ENCODE measurements at places on chromosomes 3 and 15.

GRCh38 chr15:45376967-45377608, 1.3 kb downstream of the GATM start:
- DNase-seq: no peak

DNA sequence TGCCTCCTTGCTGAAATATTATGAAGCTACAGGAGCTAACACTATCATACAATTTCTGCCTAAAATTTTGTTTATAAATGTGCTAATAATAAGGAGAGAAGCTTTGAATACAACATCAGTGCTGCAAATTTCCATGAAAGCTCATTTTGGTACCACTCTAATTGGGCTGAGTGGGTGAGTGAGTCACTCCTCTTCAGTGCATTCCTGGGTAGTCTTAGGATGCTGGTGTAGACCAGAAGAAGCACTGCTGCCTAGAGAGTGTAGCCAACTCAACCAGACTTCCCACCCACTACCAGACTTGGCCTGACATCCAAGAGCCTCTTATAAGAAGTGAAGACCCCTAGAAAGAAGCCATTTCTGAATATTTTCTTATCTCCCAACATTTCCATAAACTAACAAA, 32.5 kb upstream of the CCDC54 start:
- DNase-seq: no peak

- no peak for DNase-seq
Observed at GRCh38 chr15:63181648-63182047, 7.8 kb upstream of the RAB8B start.

DNA sequence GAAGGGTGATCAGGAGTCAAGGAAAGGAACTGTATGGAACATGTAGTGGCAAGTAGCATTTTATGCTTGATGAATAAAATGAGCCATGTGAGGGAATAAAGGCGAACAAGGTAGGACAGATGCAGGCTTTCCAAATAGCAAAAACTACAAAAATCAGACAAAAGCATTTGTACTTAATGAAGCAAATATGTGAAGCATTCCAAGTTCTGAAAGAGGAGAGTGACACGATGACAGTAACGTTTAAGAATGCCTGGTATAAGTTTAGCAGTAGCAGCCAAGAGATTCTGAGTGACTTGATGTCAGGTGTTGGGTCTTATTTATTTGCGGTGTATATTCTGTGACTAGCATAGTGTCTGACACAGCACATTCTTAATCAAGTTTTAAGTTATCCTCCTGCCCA, 408.2 kb upstream of the RASGRP1 start:
- DNase-seq: no peak

DNA sequence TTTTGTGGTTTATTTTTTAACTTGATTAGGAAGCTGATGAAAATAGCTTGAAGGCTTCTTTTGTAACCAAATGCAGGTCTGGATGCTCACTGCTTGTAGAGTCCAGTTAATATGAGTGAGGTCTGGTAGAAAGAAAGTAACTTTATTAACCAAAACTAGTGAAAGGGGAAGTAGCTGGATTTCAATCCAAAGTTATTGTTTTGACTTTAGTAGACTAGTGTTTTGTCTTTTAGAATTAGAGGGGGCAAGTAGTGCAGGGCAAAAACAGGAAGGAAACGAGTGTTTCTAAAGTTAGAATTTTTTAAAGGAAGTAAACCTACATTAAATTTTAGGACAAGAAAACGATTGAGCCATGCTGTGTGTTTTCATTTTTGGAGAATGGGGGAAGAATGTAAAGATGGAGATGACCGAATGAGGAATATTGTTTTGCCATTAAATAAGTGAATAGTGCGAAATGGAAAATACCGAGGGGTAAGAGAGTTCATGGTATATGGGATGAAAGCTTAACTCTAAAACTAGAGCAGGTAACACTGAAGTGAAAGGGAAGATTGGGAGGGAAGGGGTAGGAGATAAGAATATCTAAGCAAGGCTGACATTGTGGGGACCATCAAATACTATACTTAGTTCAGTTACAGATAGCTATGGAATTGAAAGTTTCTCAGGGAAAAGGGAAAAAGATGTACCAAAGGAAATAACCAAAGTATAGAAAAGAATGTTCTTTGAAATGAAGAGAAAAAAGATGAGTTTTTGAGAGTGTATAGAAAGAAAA, 40.0 kb downstream of the USP3 start:
- DNase-seq: no peak

GRCh38 chr15:31382713-31383045, 56.0 kb downstream of the KLF13 start:
- DNase-seq: no peak

DNA sequence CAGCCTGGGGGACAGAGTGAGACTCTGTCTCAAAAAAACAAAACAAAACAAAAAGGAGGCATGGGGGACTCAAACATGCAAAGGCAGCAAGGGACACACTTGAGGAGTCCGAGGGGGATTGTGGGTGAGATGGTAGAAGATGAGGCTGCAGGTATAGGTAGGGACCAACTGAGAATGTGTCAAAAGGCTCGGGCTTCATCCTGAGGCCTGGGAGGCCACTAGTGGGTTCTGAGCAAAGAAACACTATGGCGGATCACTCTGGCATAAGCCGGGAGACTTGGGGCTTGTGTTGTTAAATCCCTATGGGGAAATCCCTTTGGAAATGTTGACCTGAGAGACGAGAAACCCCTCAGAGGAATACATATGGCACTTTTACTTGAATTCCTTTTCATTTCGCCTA, 21.2 kb downstream of the ZNF710 start:
- no peak for DNase-seq

GRCh38 chr3:180048103-180048502, 11.4 kb upstream of the PEX5L start:
- DNase-seq: no peak

GRCh38 chr3:40211579-40211978, 97.9 kb upstream of the EIF1B start:
- no peak for DNase-seq

DNA sequence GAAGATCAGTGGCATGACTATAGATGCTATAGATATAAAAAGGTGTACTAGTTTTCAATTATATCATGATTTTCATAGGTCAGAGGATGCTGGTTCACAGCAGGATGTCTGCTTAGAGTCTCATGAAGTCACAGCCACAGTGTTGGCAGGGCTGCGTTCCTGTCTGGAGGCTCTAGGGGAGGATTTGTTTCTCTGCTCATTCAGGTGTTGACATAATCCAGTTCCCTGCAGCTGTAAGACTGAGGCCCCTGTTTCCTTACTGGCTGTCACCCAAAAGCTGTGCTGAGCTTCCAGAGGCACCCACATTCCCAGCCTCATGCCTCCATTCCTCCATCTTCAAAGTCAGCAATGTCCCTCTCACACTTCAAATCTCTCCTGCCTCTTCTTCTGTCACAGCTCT, 170.7 kb downstream of the OCA2 start:
- DNase-seq: no peak

GRCh38 chr15:51770902-51771301, 19.5 kb downstream of the TMOD2 start:
- DNase-seq: no peak

DNA sequence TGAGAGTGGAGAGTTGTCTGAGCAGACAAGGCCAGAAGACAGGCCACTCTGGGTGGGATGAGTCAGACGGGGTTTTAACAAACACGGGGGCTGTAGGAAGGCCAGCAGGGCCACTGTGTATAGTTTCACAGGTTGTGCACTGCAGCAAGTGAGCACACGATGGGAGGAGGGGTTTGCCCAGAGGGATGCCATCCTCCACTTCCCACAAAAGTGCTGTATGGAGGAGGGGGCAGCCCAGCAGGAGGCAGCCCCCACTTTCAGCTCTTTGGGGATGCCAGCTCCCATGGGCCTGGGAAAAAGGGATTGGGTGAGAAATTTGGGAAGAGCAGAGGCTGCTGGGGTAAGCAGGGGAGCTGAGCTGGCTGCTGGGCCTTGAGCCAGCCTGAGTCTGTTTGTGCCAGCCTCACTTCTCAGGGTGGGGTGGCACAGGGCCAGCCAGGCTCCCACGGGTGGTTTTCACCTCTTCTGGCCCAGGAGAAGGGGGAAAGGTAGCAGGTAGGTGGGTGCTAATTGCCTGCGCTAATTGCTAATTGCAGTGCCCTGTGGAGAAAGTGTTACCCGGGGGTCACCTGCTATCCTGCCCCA, 6.7 kb downstream of the ZBTB47 start:
- DNase-seq: no peak

DNA sequence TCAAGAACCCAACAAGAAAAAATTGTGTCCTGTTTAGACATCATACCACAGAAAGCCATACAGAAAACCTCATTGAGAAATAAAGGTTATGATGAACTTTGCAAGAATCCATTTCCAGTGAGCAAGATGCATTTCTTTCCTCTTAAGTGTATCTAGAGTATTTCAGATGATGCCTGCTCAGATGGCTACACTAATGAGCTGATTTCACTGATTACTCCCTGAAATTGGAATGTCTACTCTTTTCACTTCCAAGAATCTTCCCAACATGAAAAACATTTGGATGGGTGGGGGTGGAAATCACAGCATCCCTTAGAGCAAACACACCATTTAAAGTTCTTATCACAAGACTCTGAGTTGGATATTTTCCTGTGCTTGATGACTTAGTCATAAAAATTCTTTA, 41.4 kb upstream of the IL12A start:
- no peak for DNase-seq

DNA sequence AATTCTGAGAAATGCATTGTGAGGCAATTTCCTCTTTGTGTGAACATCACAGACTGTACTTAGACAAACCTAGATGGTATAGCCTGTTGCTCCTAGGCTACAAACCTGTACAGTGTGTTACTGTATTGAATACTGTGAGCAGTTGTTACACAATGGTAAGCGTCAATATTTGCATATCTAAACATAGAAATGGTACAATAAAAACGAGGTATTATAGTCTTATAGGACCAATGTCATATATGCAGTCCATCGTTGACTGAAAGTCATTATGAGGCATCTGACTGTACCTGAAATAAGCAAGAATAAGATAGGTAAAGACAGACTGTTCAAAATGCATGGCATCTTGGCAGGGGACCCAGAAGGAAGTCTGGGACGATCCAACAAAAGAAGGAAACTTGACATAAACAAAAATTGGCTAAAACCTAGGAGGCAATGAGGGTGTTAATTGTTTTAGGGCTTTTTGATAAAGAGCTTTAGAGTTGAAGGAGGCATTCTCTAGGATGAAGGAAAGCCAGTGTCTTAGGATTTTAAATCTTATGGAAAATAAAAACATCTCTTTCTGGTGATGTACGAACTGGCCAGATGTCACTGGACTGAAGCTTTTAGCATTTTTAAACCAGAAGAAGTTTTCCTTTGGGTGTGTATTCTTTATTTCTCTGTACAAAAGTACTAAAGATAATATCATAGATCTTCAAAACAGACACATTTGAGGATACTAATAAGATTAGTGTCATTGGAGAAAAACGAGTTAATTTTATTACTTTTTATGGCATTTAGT, 9.2 kb upstream of the SPRED1 start:
- DNase-seq: no peak

GRCh38 chr3:46089237-46090011, 62.1 kb upstream of the XCR1 start:
- DNase-seq: peak; percentile 86

- no peak for DNase-seq
Observed at GRCh38 chr3:54917862-54918261, 10.0 kb downstream of the LRTM1 start.

DNA sequence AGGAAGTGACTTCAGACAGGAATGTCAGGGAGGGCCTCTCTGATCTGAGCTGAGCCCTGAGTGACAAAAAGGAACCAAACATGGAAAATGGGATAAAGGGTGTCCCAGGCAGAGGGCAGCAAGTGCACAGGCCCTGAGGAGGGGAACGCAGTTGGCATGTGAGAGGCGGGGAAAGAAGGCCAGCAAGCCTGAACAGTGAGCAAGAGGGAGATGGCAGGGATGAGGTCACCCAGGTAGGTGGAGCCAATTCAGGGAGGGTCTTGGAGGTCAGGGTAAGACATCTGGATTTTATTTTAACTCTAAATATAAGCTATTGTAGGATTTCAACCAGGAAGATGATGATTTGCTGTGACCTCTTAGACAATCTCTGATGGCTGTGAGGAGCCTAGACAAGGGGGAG, 167.7 kb downstream of the LRTM1 start:
- no peak for DNase-seq

GRCh38 chr3:22969276-22969675, 233.9 kb upstream of the UBE2E2 start:
- no peak for DNase-seq

GRCh38 chr3:81433675-81434074, 327.8 kb downstream of the GBE1 start:
- DNase-seq: no peak

DNA sequence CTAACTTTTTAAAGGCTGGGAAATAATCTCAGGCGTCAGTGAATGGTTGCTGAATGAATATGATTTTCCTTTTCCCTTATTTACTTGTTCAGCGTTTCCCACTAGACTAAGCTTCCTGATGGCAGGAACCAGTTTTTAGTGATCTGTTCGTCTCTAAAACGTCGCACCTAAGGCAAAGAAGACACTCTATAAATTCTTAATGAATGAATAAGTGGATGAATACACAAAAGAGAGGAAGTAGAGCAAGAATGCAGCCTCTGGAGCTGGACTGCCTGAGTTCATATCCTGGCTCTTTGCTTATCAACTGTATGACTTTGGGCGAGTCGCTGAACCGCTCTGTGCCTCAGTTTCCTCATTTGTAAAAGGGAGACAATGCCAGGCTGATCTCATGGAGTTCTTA, 38.7 kb downstream of the WNT7A start:
- DNase-seq: no peak
